Temporal lobe (tissue), 4 donors: ENCODE measurements at places on chromosomes 13 and 19. TPM values are rescaled to one million over a fixed set of nuclear protein-coding genes. Genes with fewer than 3 reads are reported as not detected.

SPACA4 gene
- not detected for total RNA-seq

SPRED3 gene
- total RNA-seq = 2.0 TPM

LRRC4B gene
- 67.4 TPM for total RNA-seq

WDR87 gene
- total RNA-seq = not detected

URAD gene
- total RNA-seq = not detected

SULT2A1 gene
- total RNA-seq = not detected
